ENCODE measurements at places on chromosomes 12 and 14.

- DNase-seq: peak; percentile 84
Observed at GRCh38 chr14:89365061-89365801, 51.8 kb downstream of the FOXN3 start.

GRCh38 chr14:51895375-51895774 lies 35.0 kb downstream of the GNG2 start:
- DNase-seq: no peak

GRCh38 chr14:32620303-32620702 lies 291.2 kb downstream of the AKAP6 start:
- no peak for DNase-seq

DNA sequence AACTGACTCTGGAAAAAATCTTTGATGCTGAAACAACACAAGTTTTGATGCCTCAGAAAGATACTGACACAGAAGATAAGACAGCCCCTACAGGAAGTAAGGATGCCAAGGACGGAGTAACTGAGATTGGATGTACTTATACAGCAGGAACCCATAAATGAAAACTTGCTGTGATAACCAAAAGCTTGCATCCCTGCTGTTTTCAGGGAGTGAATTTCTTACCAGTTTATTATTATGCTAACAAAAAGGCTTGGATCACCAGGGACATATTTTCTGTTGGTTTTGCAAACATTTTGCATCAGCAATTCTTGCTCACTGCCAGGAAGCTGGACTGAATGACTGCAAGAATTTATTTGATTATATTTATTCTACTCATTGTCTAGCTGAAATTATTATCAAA lies 197.7 kb downstream of the NAV3 start:
- DNase-seq: no peak

DNA sequence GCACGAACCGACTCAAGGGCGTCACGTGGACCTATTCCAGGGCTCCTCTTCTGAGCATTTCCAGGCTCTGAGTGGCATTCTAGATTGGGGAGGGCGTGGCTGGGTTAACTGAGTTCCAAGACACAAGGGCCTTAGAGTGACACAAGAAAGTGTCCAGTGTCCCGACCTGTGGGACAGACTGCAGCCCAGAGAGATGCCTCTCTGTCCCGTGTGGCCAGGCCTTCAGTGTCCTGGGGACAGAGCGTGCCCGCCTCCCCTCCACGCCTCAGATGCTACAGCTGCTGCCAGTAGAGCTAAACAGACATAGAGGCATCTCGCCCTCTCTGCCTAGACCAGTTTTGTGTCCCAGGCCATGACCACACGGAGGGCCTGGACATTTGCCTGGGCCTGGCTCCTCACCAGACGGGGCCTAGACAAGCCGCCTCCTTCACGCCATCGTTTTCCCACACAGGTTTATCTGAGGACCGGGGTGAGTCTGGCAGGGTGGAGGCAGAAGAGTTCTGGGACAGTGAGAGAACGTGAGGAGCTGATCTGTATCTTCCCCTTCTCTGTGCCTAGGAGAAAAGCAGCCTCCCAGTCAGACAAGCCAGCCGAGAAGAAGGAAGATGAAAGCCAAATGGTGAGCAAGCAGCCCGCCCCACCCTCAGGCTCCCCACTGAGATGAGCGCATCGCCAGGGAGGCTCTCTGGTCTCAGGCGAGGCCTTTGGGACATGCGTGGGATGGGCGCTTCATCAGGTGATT lies 27.1 kb downstream of the DEGS2 start:
- no peak for DNase-seq

DNA sequence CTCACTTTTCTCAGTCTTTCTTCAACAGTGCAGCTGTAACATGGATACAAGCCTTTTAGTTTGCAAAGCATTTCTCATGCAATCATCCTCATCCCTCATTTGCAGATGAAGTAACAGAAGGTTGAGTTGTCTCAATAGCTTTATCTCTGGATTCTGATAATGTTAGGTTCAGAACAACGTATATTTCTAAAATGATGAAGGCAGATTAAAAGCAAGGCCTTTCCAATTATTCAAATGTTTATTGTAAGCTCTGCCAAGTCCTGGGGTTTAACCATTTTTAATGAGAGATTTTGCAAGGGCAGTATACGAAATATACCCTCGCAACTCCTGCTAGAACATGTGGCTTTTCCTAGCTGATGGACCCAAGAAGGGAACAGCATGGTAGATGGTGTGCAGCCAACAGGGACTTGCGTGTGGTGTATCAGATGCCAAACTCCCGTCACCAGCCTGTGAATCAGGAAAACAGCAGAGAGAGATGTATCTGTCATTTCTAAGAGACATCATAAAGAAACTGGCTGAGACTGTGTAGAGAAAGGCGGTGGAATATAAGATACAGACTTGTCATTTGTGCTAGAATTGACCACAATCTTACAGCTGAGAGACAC lies 319.7 kb downstream of the MED13L start:
- DNase-seq: peak; percentile 41

GRCh38 chr14:56118611-56119181 lies 485 bp downstream of the PELI2 start:
- peak; percentile 80 for DNase-seq

DNA sequence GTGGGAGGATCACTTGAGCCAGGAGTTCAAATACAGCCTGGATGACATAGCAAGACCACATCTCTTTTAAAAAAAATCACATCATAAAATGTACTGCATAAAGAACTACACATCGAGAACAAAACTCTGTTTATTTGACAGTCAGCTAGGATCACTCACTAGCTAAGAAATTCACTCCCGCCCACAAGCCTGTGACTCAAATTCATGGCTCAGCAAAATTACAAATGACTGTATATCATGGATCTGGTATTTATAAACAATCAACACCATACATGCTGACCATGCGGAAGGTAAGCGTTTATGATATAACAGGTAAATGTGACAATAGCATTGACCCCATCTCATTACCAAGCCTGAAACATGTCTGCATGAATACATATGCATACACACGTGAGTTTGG lies 206.5 kb downstream of the EFCAB11 start:
- DNase-seq: no peak

DNA sequence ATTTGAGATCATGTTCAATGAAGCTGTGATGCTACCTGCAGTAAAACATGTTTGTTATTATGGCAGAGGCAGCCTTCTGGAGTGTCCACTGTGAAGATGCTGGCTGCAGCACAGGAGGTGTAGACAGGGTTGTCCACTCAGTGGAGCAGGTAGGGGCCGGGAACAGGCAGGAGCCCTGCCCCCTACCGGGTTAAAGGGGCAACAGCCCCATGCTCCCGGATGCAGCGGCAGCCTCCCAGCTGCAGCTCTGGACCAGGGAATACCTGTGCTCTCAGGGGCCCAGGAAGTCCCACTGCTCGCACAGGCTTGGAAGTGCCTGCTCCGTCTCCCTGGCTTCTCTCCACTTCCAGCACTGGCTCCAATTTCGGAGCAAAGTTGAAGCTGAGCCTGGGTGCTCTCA lies 401.6 kb downstream of the FOXG1 start:
- no peak for DNase-seq

- DNase-seq: no peak
Observed at GRCh38 chr12:40281791-40282364, 57.1 kb downstream of the LRRK2 start.
